ENCODE measurements at places on chromosomes 7 and 10.

DNA sequence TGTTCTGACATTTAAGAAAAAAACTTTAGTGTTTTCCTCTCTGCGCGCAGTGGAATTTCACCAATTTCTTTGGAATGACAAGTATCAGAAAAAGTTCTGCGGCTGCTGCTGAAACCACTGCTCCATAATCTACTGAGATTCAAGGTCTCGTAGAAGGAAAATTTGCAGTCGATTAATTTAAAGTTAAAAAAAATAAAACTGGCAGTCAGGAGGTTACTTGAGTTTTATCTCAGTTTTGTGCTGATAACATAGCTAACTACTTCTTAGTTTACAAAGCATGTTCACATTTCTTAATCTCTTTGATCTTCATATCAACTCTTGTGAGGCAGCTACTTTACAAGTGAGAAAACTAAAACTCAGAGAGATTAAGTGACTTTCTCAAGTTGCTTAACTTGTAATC lies 18.2 kb upstream of the CALD1 start:
- DNase-seq: no peak

GRCh38 chr10:118195729-118196128 lies 146.4 kb downstream of the FAM204A start:
- DNase-seq: no peak

- no peak for DNase-seq
Measured at GRCh38 chr10:32929634-32930033, 28.4 kb downstream of the ITGB1 start.

DNA sequence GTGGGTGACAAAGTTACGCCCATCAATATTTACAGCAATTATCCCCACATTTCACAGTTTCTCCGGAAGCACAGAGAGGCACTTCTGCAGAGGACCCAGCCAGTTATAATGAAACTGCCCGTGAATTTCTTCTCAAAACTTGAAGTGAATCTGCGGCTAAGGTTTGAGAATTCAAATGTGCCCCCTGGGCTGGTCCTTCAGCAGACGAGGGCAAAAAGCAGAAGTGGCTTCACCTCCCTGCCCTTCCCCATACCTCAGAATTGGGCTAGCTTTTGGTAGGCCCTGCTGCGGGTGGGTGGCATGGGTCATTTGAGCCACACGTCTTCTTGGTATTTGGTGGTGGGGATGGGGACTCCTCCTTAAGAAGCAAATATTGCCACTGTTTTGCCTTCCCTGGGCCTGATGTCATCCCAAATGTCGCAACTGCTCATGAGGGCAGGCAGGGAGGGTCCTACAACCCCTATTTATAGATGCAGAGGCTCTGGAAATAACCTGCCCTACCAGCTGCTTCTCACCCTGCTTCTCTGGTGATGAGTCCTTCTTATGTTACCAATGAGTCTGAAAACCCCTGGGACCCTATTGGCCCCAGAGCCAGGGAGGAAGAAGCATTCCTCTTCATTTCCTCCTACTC lies 16.6 kb upstream of the WDFY4 start:
- no peak for DNase-seq
